ENCODE measurements at places on chromosomes 7 and 10. TPM values are rescaled to one million over a fixed set of nuclear protein-coding genes. Genes with fewer than 3 reads are reported as not detected.
A peak's percentile ranks its signal among the peaks of the same experiment; 100 is the strongest.

- no peak overlapping the region for H3K4me3 ChIP-seq
- H3K27me3 ChIP-seq: no peaks in the 10 kb centered on the region
- H3K27ac ChIP-seq: no peak overlapping the region
- H3K36me3 ChIP-seq: 0 out of 2 replicates have a peak, but pooled peaks cover 6% of the 10 kb centered on the region
- no peaks in the 10 kb centered on the region for H3K4me1 ChIP-seq
Measured at GRCh38 chr7:105452085-105452484, 63.4 kb upstream of the SRPK2 start.

DNA sequence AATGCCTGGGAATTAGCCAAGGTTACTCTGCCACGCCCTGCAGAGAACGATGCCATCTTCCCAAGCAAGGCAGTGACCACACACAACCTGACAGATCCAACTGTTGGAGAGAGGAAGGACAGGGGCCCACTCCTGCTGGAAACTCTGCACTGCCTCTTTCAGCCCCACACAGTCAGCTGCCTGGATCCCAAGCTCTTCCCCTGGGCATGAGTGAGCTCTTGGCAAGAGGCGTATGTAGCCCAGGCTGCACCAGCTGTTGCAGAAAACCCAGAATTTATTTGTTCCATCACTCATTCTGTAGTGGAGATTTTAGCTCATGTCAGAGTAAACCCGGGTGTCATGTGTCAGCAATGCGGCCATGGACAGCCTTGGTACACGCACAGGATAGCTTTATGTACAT is 135.1 kb upstream of the TRIM24 start:
- no peaks in the 10 kb centered on the region for H3K36me3 ChIP-seq
- H3K27me3 ChIP-seq: no peaks in the 10 kb centered on the region
- no peak for DNase-seq
- no peaks in the 10 kb centered on the region for H3K4me1 ChIP-seq
- no peak overlapping the region for H3K4me3 ChIP-seq
- no peak overlapping the region for H3K27ac ChIP-seq

- DNase-seq: no peak
Measured at GRCh38 chr10:86265236-86265894, 101.2 kb downstream of the GRID1 start.

GRCh38 chr7:154503962-154504550 is 451.9 kb downstream of the DPP6 start:
- no peaks in the 10 kb centered on the region for H3K36me3 ChIP-seq
- H3K27ac ChIP-seq: no peak overlapping the region
- H3K27me3 ChIP-seq: no peaks in the 10 kb centered on the region

Gene JAKMIP3
- total RNA-seq: 0.92 TPM

DNA sequence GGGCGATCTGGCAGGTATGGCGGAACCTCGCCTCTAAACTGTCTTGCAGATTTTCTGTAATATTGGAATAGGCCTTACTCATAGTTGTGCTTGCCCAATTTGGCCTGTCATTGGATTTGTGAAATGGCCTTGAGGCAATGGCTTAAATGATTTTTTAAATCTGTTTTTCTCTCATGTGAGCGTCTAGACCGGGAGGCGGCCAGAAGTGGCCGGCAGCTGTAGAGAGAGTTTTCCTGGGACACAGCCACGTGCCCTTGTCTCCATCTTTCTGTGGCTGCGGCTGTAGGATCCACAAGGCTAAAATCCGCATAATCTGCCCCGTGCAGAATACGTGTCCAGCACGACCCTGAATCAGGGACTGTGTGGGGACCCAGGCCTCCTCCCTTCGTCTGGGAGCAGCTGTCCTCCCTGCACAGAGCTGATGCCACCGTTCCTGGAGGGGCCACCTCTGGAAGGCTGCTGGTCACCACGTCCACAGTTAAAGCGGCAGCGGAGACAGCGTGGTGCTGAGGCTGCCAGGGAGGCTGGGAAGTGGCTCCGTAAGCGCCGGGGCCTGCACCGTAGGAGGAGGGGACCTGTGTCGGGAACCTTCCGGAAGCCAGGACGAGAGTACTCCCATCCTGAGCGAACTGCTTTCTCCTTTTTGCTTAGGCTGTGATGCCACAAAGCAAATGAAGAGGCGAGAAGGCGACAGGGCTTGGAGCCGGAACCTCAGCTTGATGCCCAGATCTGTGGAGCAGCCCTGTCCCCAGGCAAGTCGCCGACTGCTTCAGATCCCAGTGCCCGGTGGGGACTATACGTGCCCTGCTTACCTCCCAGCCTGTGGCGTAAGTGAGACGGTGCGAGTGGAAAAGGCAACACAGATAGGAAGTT is 99.8 kb downstream of the DYNC2I1 start:
- DNase-seq: no peak
- peaks cover 1% of the 10 kb centered on the region for H3K36me3 ChIP-seq
- no peaks in the 10 kb centered on the region for H3K27me3 ChIP-seq
- no peak overlapping the region for H3K27ac ChIP-seq
- no peak overlapping the region for H3K4me3 ChIP-seq

DNA sequence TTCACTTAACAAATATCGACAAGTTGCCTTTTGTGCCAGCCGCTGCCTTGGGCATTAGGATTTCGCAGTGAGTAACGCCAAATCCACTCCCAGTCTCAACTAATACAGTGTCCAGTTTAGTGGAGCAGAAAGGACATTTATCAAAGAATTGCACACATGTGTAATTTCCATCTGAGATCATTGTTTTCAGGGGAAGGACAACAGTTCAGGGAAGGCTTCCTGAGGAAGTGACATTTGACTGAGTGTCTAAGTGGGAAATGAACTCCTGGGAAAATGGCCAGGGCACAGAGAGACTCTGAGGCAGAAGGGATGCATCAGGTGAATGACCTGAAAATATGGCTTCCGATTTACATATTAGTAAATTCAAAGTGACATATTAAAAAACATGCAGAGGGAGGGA is 89.4 kb downstream of the ITGA8 start:
- H3K27me3 ChIP-seq: no peaks in the 10 kb centered on the region
- no peak overlapping the region for H3K4me3 ChIP-seq
- H3K27ac ChIP-seq: no peak overlapping the region
- no peak for DNase-seq
- no peaks in the 10 kb centered on the region for H3K4me1 ChIP-seq
- no peaks in the 10 kb centered on the region for H3K36me3 ChIP-seq

DNA sequence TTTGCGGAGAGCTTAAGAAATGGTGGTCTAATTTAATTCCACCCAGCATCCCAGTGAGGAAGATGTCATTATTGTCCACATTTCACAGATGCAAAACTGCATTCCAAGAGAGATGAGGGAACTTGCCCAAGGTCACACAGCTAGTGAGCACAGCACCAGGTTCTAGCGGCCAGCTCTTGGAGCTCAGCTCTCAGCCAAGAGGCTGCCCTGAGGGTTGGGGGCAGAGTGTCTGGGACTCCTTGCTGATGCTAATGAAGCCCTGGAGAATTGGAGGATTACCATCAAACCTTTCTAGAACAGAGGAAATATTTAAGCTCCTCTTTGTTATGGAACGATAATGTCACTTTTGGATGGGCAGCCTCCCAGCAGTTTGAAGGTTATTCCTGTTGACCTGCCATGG is 48.0 kb downstream of the PLPP4 start:
- no peaks in the 10 kb centered on the region for H3K27me3 ChIP-seq
- no peak overlapping the region for H3K27ac ChIP-seq
- no peak for DNase-seq
- H3K4me1 ChIP-seq: peaks cover 28% of the 10 kb centered on the region
- H3K4me3 ChIP-seq: no peak overlapping the region

DNA sequence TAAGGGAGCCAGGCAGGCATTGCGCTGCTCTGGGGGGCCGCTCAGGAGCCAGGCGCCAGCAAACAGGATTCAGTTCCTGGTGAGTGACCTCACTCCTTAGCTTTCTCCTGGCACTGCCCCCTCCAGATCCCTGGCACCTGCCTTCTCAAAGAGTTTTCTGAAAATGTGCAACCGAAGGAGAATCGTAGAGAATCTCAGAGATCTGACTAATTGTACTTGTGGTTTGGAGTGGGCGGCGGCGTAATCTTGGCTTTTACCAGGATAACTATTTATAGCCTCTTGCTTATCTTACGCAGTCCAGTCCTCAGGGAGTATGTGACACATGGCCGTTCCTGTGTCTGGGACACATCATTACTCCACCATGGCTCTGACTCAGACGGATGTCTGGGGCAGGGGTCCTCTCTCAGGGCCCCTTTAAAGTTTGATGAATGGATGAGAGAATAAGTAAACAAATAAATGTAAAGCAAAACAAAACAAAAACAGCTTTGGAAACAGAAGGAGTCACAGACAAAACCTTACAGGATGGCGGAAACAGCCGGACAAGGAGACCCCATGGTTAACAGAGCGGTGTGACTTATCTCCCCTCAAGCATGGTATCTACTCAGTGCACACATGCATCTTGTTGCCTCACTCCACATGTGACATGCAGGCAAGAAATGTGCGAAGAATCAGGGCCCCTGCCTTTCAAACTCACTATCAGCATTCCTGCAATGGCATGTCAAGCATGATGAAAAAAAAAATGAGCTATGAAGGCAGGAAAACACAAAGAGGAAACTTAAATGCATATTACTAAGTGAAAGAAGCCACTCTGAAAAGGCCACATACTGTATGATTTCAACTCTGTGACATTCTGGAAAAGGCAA is 99.7 kb downstream of the TNS3 start:
- peak overlapping the region; percentile 6 for H3K4me3 ChIP-seq
- peak; percentile 83 for DNase-seq
- no peaks in the 10 kb centered on the region for H3K27me3 ChIP-seq
- H3K4me1 ChIP-seq: peaks cover 38% of the 10 kb centered on the region
- peak overlapping the region; percentile 80 for H3K27ac ChIP-seq

DNA sequence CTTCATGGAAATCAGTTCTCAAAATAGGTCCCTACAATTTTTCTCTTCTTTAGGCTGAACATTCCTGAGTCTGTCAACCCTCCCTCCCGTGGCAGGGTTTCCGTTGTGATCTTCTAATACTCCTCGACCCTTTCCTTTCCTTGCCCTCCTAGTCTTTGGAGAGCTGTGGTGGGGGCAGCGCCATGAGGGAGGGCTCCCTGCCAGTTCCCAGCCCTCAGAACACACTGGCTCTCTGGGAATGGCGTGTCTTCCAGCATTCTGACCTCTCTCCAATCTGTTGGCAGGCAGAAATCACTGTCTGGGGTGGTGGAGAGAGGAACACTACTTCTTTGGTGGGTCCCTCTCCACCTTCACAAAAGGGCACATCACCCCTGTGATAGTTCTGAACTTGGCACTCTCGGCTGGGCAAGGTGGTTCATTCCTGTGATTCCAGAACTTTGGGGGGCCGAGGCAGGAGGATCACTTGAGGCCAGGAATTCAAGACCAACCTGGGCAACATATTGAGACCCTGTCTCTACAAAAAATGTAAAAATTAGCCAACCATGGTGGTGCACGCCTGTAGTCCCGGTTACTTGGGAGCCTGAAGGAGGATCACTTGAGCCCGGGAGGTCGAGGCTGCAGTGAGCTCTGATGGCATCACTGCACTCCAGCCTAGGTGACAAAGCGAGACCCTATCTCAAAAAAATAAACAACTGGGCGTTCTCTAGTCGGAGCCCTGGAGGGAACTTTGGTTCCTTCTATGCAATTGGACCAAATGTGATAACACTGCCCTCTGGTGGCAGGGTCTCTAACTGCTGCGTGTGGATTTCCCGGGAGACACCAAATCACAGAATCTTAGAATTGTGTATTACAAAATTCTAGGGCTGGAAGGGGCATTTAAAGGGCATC is 13.1 kb upstream of the ARPC1A start:
- peaks cover 22% of the 10 kb centered on the region for H3K4me1 ChIP-seq
- no peak overlapping the region for H3K4me3 ChIP-seq
- no peaks in the 10 kb centered on the region for H3K36me3 ChIP-seq
- no peaks in the 10 kb centered on the region for H3K27me3 ChIP-seq

Gene SH2B2
- total RNA-seq: 8.8 TPM

DNA sequence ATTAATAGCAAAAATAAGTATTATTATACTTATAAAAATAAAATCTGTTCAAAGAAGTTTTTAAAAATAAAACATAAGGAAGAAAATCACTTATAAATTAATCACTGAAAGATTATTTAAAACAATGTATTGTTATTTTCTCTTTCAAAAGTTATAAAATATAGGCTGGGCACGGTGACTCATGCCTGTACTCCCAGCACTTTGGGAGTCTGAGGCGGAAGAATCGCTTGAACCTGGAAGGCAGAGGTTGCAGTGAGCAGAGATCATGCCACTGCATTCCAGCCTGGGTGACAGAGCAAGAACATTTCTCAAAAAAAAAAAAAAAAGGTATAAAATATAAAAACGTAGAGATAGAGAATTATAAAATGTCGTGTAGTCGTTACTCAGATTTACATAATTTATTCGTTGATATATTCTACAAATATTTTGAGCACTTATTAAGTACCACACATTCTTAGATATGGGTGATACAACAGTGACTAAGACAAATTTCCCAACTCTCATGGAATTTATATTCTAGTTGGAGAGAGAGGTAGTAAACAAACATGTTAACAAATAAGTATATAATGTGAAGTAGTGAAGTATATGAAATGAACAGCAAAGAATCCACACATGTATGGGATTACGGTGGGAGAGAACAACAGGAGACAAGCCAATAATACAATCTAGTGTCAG is 1030.0 kb downstream of the SORCS1 start:
- no peaks in the 10 kb centered on the region for H3K27me3 ChIP-seq
- H3K4me3 ChIP-seq: no peak overlapping the region
- no peaks in the 10 kb centered on the region for H3K36me3 ChIP-seq

DNA sequence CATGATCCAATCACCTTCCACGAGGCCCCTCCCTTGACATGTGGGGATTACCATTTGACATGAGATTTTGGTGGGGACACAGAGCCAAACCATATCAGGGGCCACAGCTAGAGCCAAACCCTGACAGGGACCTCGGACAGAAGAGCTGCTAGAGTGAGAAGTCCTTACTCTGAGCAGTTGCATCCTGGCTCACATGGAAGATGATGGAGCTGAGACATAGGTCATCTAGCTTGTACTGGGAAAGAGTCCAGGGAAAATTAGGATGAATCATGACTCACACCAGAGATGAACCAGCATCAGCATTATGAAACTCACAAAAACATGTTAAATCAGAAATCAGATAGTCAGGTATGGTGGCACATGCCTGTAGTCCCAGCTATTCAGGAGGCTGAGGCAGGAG is 12.8 kb upstream of the FMC1 start:
- H3K27ac ChIP-seq: no peak overlapping the region
- H3K4me3 ChIP-seq: no peak overlapping the region
- no peaks in the 10 kb centered on the region for H3K27me3 ChIP-seq
- H3K4me1 ChIP-seq: no peaks in the 10 kb centered on the region
- H3K36me3 ChIP-seq: no peaks in the 10 kb centered on the region

DNA sequence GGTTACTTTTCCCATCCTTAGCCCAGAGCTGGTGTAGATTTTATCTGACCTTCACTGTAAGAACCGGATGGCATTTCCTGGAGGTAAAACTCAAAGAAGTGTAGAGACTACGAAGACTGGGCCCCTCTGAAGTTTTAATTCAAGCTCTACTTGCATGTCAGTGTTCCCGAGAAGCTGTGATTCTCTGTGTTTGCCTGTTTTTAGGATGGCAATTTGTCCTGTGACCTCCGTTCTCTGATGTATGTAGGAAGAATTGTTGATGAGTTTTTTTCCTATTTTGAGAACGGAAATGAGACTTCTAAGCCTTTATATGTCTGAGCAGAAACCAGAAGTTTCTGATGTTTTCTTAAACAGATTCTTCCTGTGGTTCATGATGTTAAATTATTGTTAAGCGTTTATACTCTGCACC is 94.1 kb downstream of the CDCA7L start:
- no peak overlapping the region for H3K27ac ChIP-seq
- no peaks in the 10 kb centered on the region for H3K36me3 ChIP-seq
- no peaks in the 10 kb centered on the region for H3K4me1 ChIP-seq
- H3K27me3 ChIP-seq: peaks cover 12% of the 10 kb centered on the region
- DNase-seq: no peak

Measured in PC-3 (cell line).